ENCODE measurements at places on chromosomes 2 and 18. TPM values are rescaled to one million over a fixed set of nuclear protein-coding genes. Genes with fewer than 3 reads are reported as not detected.

DNA sequence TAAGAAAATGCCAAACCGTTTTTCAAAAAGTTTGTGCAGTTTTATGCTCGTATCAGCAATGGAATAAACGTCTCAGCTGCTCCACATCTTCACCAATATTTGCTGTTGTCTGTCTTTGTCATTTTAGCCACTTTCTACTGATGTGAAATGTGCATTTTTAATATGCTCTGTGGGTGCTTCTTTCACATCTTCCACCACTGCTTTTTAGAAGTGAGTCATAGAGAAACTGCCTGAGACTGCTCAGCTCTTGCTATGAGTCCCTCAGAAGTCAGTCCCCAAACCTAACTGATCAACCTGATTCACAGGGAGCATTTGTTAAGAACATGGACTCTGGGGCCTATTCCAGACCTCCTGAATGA is 41.0 kb upstream of the EPC2 start:
- DNase-seq = no peak

DNA sequence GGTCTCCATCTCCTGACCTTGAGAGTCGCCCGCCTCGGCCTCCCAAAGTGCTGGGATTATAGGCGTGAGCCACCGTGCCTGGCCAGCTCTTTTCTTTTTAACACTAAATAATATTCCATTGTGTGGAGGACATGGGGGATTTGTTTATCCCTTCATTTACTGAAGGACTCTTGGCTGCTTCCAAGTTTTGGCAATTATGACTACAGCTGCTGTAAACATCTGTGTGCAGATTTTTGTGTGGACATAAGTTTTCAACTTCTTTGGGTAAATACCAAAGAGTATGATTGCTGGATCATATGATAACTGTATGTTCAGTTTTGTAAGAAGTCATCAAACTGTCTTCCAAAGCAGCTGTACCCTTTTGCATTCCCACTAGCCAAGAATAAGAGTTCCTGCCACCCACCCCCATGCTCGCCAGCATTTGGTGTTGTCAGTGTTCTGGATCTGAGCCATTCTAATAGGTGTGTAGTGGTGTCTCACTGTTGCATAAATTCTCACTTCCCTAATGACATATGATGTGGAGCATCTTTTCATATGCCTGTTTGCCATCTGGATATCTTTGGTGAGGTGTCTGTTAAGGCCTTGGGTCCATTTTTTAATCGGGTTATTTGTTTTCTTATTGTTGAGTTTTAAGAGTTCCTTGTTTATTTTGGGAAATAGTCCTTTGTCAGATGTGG is 52.2 kb downstream of the TNFRSF11A start:
- DNase-seq = no peak

ZNF804A gene
- polyA plus RNA-seq = 0.87 TPM

DNA sequence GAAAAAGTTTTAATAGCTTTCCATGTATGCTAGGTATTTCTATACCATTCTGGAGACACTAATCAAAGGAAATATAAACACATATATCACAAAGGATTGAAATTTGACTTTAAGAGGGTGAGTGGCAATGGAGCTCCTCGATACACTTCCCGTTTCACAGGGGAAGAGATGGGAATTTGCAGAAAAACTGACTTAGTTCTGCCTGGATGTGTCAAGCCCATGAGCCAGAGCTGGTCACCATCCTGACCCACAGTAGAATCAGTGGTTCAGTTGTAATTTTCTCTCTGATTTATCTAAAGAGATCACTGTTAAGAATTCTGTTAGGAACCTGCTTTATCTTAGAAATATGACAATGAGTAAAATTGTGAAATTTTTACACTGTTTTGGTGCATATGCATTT is 34.2 kb downstream of the PLCL1 start:
- DNase-seq = no peak

GRCh38 chr18:37847544-37847943 is 281.9 kb upstream of the CELF4 start:
- DNase-seq = no peak

DNA sequence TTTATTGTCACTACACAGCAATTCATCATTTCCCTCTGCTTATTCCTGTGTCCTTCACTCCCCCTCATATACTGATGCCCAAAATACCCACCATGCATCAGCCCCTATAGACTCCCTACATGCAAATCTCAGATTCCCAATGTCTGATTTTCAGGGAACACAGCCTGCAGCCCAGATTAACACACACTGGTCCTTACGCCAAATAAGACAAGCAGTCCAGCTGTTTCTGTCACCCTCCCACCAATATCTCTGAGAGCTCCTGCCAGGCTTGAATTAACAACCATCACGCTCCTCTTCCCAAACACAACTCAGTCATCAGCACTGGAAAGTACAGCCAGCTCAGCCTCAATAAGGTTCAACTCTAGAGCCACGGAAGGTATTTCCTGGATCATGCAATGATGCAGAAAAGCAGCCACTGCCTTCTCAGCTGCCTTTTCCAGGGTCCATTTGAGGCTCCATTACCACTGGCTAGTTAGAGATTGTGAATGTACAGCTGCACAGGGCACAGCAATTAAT is 39.0 kb upstream of the SLC35F5 start:
- no peak for DNase-seq

GRCh38 chr2:117170897-117171296 is 643.6 kb upstream of the DDX18 start:
- no peak for DNase-seq

GRCh38 chr18:70046207-70046606 is 98.5 kb upstream of the CD226 start:
- DNase-seq = no peak

DNA sequence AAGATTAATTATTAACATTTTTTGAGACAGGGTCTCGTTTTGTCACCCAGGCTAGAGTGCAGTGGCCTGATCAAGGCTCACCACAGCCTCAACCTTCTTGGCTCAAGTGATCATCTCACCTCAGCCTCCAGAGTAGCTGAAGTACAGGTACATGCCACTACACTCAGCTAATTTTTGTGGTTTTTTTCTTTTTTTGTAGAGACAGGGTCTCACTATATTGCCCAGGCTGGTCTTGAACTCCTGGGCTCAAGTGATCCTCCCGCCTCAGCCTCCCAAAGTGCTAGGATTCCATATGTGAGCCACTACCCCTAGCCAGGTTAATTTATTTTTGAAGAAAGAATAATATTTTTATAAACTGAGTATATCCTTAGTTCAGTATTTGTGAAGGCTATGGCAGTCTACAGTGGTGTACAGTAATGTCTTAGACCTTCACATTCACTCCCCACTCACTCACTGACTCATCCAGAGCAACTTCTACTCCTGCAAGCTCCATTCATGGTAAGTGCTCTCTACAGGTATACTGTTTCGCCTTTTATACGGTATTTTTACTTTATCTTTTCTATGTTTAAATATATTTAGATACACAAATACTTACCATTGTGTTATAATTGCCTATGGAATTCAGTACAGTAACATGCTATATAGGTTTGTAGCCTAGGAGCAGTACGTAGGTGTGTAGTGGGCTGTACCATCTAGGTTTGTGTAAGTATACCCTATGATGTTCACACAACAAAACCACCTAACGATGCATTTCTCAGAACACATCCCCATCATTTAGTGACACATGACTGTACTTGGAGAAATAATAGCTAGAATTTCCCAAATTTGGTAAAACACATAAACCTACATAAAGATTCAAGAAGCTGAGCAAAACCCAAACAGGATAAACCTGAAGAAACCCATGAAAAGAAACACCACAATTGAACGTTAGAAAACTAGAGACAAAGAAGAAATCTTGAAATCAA is 38.6 kb downstream of the MGAT4A start:
- DNase-seq = no peak

UGT1A4 gene
- not detected for polyA plus RNA-seq

DNA sequence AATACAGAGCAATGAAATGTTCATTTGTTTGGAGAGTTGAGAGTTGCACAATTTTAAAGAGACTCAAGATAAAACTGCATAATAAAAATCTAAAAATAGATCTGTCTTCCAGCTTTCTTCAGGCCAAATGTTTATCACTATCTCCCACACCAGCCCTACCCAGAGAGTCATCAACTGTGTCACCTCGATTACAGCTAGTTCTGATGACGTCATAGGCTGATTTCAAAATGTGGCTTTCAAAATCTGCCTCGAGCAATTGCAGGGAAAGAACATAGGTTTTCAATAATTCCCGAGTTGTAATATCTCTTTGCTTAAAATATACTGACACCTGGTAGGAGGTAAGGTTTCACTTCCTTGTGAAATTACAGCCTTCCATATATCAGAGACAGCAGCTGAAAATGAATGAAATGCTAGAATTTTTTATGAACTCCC is 677.6 kb upstream of the ID2 start:
- no peak for DNase-seq

DNA sequence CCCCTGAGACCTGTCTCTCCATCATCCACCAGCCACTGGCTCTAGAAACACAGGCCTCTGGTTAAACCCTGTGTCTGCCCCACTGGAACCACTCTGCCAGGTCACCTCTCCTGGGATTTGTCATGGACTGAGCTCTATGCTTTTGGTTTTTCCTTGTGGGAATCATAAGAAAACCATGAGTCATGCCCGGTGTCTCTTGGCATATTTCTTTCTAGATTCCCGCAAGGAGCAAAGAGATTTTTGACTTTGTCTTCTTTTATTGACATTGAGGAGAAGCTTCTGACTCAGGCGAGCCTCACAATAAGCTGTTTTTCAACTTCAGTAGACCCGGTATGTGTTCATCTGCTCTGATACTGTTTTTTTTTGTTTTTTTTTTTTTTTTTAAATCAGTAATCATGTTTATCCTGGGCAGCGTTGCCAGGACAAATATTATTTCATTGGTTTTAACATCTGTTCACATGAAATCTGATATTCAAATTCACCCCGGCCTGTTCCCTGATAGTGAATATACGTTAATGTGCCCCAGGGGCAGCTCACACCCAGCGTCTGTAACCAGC is 207.1 kb downstream of the ACKR3 start:
- DNase-seq = no peak

DNA sequence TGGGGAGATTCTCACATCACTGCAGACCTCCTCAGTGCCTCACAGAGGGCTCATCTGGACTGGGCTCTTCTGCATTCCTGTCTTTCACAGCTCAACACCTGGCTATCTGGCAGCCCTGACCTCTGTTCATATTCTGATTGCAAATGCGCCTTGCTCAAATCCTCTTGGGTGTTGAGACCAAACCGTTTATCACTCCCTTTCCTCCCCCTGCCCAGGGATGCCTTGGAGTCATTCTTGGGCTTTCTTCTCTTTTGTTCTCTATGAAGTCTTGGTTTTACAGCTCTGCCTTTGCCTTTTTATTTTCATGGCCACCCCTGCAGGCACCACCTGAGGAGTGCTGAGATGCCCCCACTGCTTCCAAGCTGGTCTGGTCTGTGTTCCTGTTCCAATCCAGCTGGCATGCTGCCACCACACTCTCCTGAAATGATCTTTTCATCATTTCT is 26.3 kb downstream of the TUBB6 start:
- DNase-seq = no peak

HES6 gene
- polyA plus RNA-seq = 9.2 TPM

DNA sequence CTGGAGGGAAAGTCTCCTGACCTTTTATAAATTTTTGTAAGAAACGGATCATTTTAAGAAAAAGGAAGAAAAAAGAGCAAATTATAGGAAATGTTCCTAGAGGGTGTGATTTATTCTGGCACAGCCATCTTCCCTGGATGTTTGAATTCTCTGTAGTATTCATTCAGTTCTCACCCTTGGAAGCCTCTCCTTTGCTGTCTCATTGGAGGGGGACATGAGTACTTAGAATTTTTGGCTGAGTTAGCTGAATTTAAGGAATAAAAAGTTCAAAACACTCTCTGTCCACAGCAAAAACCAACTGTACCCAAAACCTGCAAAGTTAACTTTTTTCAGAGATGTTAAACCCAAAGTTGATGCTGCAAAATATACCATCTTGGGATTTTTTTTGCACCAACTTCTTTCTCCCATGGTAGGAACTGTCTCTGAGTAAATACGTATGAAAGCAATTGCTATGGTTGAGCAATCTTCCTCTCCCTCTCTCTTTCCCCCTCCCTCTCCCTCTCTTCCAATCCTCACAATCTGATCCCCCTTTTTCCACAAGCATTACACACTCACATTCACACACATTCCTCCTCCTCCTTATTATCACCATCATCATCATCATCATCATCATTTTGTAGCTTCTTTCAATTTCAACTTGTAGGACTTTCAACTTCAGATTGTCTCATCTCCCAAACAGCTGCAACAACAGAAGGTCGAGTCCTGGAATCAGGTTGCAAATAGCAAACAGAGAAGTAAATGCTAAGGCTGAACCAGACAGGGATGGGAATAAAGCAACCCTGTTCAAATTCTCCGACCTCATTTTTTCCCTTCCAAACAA is 183.7 kb downstream of the GFPT1 start:
- no peak for DNase-seq

DCAF17 gene
- 34.0 TPM for polyA plus RNA-seq

DNA sequence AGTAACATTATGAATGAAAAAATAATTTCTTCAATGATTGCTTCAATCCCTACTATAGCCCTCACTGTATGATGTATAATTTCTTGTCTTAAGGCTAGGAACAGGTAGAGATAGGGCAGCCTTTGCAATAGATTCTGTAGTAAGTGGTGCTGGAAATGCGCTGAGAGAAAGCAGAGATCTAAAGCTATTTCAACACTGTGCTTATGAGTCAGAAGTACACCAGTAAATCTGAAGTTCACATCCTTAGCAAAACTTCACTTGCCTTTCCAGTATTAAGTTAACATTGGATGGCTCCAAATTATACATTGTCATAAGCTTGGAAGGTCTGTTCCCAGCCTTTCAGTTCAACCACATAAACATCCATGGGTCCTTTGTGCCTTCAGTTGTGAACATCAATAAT is 178.2 kb upstream of the EPHA4 start:
- no peak for DNase-seq

DNA sequence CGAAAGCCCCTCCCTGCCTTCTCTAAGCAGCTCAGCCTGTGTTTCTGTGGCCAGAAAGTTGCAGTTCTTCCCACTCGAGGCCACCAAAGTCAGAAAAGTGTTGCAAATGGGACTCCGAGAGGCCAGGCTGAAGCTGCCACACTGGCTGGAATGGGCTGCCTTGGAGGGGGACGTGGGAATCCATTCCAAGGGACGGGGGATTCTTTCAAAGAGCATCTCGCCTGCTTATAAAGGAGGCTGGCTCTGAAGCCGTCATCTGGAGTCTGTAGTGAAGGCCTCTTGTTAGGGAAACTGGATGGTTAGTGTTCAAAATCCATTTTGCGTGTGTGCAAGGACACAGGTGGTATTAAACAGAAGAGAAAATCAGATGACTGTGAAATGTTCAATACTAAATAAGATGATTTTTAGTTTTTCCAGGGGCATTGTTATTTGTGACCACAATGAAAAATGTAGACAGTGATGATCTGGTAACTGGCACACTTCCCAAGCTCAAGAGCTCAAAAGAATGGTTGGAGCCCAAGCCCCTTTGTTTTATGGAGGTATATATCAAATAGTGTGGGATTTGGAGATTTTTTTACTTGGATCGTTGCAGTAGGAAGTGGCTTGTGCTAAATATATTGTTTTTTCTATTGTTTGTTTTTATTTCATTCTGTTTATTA is 782 bp downstream of the FAM228B start:
- DNase-seq = no peak

DNA sequence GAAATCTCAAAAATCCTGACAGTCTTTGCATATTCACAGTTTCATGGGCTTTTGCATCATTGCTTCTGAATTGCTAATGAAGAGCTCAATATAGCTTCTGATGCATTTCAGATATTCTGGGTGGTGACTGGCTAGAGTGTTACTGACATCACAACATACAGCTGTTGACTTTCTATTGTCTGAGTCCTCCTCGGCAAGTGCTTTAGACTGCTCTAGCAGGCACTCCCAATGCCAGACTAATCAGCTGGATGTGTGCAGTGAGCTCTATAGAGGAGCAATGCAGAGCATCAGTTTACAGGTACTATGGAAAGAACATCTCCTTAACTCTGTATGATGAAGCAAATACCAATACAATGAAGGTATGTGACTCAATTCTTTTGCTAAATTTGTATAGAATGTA is 54.9 kb downstream of the R3HDM1 start:
- no peak for DNase-seq
